HCT116 (cell line): ENCODE measurements at places on chromosomes 13 and 19. TPM values are rescaled to one million over a fixed set of nuclear protein-coding genes. Genes with fewer than 3 reads are reported as not detected.

Gene GPR183
- total RNA-seq, result 0.30 TPM

- no peaks in the 10 kb centered on the region; the same call in 1 of the 2 replicates for H3K4me1 ChIP-seq
- no peak overlapping the region for H3K27ac ChIP-seq
- no peaks in the 10 kb centered on the region for H3K36me3 ChIP-seq
Measured at GRCh38 chr13:104586051-104586746, 1520.0 kb upstream of the SLC10A2 start.

Gene KIRREL2
- total RNA-seq, result 1.3 TPM

- no peaks in the 10 kb centered on the region for H3K27me3 ChIP-seq
- no peak for DNase-seq
- no peaks in the 10 kb centered on the region for H3K36me3 ChIP-seq
- peak overlapping the region; percentile 22; the same call in 1 of the 2 replicates for H3K27ac ChIP-seq
- H3K4me1 ChIP-seq, result peaks cover 35% of the 10 kb centered on the region
Measured at GRCh38 chr13:74128156-74128767, 5.9 kb downstream of the KLF12 start.

DNA sequence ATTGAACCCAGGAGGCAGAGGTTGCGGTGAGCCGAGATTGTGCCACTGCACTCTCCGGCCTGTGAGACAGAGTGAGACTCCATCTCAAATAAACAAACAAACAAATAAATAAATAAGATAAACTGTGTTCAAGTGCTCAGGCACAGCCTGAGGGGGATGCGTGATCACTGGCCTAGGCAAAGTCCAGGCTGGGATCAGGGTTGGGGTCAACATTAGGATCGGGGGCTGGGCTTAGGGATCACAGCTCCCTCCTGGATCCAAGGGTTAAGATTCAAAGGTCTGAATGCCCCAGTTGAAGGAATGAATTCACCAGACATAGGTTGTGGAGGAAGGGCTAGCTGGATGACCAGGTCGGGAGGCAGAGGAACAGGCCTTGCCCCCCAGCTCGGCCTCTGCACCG is 1.9 kb upstream of the EXOC3L2 start:
- DNase-seq, result no peak
- no peak overlapping the region for H3K27ac ChIP-seq
- H3K36me3 ChIP-seq, result no peaks in the 10 kb centered on the region
- H3K4me3 ChIP-seq, result no peak overlapping the region
- H3K4me1 ChIP-seq, result peaks cover 13% of the 10 kb centered on the region
- H3K27me3 ChIP-seq, result no peaks in the 10 kb centered on the region

Gene NOVA2
- total RNA-seq, result 2.5 TPM

DNA sequence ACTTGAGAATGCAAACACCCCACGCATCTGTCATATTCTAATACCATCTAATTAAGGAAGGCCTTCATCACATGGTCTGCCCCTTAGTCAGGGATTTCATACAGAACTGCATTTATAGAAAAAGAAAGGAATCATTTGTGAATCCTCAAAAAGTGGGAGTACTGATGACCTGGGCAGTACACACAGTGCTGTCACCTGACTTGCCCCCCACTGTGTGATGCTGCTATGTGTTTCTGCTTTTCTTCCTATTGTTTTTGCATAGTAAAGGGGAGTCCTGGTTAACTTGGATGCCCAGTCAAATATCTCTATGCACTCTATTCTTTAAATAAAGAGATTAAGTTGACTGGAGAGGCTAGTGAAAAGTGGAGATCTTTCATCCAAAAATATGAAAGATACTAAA is 1921.2 kb upstream of the PRR20A start:
- no peak for DNase-seq
- H3K27ac ChIP-seq, result no peak overlapping the region
- no peak overlapping the region for H3K4me3 ChIP-seq
- H3K36me3 ChIP-seq, result no peaks in the 10 kb centered on the region

Gene TLE6
- 10.9 TPM for total RNA-seq

DNA sequence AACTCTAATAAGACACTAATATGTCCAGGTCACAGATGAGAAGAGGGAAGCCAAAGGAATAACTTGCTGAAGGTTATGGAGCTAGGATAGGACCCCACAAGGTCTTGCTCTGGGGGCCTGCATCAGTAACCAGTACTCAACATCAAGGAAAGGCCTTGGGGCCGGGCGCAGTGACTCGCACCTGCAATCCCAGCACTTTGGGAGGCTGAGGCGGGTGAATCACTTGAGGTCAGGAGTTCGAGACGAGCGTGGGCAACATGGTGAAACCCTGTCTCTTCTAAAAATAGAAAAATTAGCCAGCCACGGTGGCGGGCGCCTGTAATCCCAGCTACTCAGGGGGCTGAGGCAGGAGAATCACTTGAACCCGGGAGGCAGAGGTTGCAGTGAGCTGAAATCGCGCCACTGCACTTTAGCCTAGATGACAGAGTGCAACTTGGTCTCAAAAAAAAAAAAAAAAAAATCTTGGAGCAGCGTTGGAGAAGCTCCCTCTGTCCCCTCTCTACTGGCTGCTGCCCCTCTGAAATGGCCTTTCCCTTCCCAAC is 1.8 kb downstream of the LONP1 start:
- peak overlapping the region; percentile 100 for H3K4me3 ChIP-seq
- H3K27me3 ChIP-seq, result no peaks in the 10 kb centered on the region
- H3K4me1 ChIP-seq, result peaks cover 10% of the 10 kb centered on the region
- peaks cover 11% of the 10 kb centered on the region for H3K36me3 ChIP-seq
- no peak for DNase-seq
